ENCODE measurements at places on chromosomes 3 and 15. TPM values are rescaled to one million over a fixed set of nuclear protein-coding genes. Genes with fewer than 3 reads are reported as not detected.

GRCh38 chr3:187102073-187102634, 37.1 kb downstream of the RPL39L start:
- DNase-seq, result no peak

DNA sequence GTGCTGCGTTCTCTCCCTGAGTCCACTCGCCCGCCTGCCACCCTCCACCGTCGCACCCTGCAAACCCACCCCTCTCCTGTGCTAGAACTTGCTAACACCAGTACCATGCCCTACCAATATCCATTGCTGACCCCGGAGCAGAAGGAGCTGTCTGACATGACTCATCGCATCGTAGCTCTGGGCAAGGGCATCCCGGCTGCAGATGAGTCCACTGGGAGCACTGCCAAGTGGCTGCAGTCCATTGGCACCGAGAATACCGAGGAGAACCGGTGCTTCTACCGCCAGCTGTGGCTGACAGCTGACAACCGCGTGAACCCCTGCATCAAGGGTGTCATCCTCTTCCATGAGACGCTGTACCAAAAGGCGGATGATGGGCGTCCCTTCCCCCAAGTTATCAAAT, 4.9 kb upstream of the ALAS1 start:
- DNase-seq, result peak; percentile 30

GRCh38 chr3:107446706-107447105, 69.5 kb downstream of the CCDC54 start:
- no peak for DNase-seq

GRCh38 chr3:158165141-158165655, 55.3 kb downstream of the RSRC1 start:
- DNase-seq, result no peak

DNA sequence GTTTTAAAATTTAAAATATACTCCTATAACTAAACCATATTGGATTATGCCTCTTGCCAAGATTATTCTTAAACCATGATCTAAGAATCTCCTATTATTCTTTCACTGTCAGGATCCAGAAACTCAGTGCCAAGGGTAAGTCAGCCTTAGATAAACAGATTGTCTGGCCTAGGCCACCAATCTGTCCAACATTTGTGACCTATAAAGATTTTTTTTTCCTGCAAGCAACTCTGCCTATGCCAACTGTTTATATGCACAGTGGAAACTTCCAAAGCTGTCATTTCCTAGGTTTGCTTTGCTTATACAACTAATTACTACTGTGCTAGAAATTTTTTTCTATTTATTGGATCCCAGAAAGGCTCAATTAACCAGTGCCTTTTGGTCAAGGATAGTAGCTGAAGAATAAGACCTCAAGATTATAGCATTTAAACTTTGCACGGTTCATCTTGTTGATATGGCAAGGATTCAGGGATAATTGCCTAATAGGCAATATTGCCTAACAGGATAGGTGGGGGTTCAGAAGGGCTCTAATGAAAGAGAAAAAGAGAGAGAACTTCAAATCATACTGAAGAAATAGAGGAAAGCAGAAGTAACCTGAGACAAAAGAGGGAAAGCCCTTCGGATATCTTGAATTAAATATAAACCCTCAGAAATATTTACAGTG, 22.8 kb downstream of the GAP43 start:
- no peak for DNase-seq

Gene PRICKLE2
- total RNA-seq, result 1.6 TPM

Gene ITGA11
- total RNA-seq, result 8.7 TPM
